Tongue (tissue), 3 donors: ENCODE measurements at places on chromosomes 6 and 20. TPM values are rescaled to one million over a fixed set of nuclear protein-coding genes. Genes with fewer than 3 reads are reported as not detected.

- peak; percentile 76 for DNase-seq
Measured at GRCh38 chr6:75430631-75431325, 62.8 kb downstream of the FILIP1 start.

GRCh38 chr6:84340422-84340821, 113.0 kb upstream of the CEP162 start:
- DNase-seq, result no peak

GRCh38 chr20:21099751-21100577, 6.2 kb downstream of the LINC00237 start:
- no peak for DNase-seq

GRCh38 chr6:130190701-130191690, 31.8 kb downstream of the SAMD3 start:
- DNase-seq, result peak; percentile 42

- peak; percentile 49 for DNase-seq
Measured at GRCh38 chr20:62405108-62405980, 1.7 kb downstream of the CABLES2 start.

- no peak for DNase-seq
Measured at GRCh38 chr6:44105993-44106740, 21.1 kb downstream of the MRPL14 start.

- no peak for DNase-seq
Measured at GRCh38 chr6:20630136-20630535, 95.9 kb downstream of the CDKAL1 start.

DNA sequence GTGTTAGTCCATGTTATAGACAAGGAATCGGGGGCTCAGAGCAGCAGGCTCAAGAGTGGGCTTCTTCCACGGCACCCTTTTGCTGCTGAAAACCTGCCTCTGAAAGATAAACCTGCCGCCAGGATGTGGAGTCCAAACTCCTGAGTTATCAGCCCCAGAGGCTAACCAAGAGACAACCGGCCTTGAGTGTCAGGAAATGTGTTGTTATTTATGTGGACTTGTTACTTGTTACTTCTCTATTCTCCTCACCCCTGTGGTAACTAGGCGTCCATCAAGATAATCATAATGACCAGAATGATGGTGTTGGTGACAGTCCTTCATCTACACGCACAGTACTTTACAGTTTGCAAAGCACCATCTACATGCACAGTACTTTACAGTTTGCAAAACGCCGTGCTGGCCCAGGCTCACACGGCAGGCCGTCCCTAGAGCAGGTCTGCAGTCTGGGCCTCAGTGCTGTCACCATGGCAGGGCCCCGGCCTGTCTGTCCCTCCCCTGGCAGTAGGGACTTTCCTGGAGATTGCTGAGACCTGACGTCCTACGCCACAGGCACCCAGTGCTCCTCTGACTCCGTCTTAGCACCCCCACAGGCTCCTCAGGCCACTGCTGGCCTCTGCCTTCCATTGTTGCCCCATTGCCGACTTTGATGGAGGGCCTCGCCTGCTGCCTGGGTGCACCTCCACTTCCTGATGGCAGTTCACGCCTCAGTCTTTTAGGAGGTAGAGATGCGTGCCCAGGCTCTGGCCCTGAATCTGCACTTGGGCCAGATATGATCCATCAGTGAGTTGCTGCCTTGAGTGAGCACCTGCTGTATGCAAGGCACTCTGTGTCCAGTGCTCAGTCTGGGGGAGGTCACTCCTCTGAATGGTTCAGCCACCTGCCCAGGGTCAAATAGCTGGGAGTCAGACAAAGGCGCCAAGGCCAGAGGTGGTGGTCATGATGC, 9.1 kb upstream of the BPIFB4 start:
- DNase-seq, result no peak

- DNase-seq, result no peak
Measured at GRCh38 chr6:91240878-91241603, 654.2 kb upstream of the MAP3K7 start.

- no peak for DNase-seq
Measured at GRCh38 chr6:107661291-107661690, 162.8 kb downstream of the SCML4 start.

DNA sequence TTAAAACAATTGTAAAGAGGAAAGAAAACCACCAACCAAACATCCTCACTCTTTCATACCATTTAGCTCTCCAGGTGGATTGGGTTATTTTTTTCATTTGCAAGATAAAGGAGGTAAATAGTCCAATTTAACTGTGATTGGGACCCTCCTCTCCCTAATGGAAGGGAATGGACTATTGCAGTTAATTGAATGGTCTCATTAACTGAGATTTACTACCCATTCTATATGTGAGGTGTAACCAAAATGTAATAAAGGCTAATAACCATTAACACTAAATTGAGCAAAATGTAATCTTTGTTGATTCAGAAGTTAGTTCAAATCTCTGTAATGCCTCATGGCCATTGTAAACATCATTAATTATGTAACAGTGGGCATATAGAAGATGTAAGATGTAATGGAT, 105.0 kb downstream of the KLHL32 start:
- DNase-seq, result no peak

Gene SPATS1
- total RNA-seq, result not detected

Gene PMEPA1
- total RNA-seq, result 12.1 TPM

Gene CRISP2
- total RNA-seq, result not detected

Gene EFCAB8
- 2.3 TPM for total RNA-seq

Gene MEP1A
- total RNA-seq, result not detected

Gene FAXC
- total RNA-seq, result 4.9 TPM

Gene TAAR2
- total RNA-seq, result not detected

Gene WFDC2
- total RNA-seq, result 16.6 TPM

Gene TGM2
- 31.8 TPM for total RNA-seq

Gene LY6G6F
- 0.82 TPM for total RNA-seq
